ENCODE measurements at places on chromosomes 1 and 21.

DNA sequence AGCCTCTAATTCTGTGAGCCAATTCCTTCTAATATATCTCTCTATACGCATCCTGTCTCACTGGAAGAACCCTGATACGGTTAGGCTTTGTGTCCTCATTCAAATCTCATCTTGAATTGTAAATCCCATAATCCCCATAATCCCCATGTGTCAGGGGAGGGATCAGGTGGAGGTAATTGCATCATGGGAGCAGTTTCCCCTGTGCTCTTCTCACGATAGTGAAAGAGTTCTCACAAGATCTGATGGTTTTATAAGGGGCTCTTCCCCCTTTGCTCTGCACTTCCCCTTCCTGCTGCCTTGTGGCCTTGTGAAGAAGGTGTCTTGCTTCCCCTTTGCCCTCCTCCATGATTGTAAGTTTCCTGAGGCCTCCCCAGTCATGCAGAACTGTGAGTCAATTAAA, 116.1 kb downstream of the MRPS6 start:
- H3K4me1 ChIP-seq = no peaks in the 10 kb centered on the region
- no peaks in the 10 kb centered on the region for H3K36me3 ChIP-seq
- DNase-seq = no peak

DNA sequence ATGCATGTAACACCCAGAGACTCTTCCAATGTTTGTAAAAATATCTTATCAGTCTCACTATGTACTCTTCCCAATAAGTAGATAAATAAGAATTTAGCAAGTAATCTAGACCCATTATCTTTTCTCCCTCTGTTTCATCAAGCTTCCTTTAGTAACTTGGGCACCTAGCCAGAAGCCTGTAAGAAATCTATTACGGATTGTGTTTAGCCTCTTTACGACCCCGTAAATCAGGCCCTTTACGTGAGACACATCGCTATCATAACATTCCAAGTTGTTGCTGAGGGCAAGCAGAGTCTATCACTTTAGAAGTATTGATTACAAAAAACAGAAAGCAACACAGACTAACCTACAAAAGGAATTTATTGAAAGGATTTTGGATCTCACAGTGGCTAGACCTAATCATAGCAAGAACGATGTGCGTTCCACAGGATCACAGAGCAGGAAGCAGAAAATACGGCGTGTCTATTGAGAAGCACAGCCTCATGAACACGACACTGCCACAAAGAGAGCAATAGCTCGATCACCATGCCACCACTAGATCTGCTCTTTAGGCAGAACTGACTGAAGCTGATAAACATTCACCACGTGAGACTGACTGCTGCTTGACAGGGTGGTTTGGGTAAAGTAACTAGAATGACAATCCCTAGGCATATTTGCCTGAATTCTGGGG, 922.1 kb downstream of the AMY1C start:
- no peak overlapping the region for H3K27ac ChIP-seq
- H3K36me3 ChIP-seq = no peaks in the 10 kb centered on the region
- H3K4me1 ChIP-seq = no peaks in the 10 kb centered on the region
- H3K27me3 ChIP-seq = no peaks in the 10 kb centered on the region

DNA sequence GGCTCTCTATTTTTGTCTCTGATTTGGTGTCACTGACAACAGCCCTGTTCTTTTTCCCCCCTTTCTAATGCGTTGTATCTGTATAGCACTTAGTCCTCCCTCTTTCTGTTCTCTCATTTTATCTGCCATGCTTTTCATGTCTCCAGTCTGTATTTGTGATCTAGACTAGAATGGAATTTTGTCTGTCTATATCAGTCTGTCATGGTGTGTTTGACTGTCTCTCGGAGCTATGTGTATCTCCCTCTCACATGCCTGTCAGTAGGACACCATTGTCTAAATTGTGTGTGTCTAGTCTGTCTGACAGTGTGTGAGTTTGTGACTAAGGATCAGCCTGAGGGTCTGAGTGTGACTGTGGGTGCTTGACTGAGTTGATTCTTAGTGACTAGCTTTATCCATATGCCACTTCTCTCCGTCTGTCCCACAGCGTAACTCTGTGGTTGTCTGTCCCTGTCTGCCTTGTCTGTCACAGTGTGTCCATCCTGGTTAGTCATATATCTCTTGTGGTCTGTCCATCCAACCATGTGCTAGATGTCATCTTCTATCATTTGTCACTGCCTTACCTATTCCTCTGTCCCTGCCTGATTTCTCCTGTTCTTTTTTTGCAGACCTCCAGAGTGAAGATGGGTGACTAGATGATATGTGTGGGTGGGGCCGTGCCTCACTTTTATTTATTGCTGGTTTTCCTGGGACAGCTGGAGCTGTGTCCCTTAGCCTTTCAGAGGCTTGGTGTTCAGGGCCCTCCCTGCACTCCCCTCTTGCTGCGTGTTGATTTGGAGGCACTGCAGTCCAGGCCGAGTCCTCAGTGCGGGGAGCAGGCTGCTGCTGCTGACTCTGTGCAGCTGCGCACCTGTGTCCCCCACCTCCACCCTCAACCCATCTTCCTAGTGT, 1.4 kb upstream of the B4GALT2 start:
- 0 out of 2 replicates have a peak, but pooled peaks cover 3% of the 10 kb centered on the region for H3K36me3 ChIP-seq
- no peak for DNase-seq
- H3K27me3 ChIP-seq = no peaks in the 10 kb centered on the region
- no peak overlapping the region for H3K4me3 ChIP-seq
- peaks cover 36% of the 10 kb centered on the region for H3K4me1 ChIP-seq

DNA sequence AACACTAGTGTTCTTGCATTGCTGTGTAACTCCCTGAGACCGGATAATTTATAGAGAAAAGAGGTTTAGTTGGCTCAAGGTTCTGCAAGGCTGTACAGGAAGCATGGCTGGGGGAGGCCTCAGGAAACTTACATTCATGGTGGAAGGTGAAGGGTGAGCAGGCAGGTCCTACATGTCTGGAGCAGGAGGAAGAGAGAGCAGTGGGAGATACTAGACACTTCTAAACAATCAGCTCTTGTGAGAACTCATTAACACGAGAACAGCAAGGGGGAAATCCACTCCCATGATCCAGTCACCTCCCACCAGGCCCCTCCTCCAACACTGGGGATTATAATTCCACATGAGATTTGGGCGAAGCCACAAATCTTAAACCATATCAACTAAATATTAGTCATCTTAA, 30.1 kb downstream of the RNF2 start:
- no peaks in the 10 kb centered on the region for H3K4me1 ChIP-seq
- H3K4me3 ChIP-seq = no peak overlapping the region
- H3K27me3 ChIP-seq = no peaks in the 10 kb centered on the region
- no peak overlapping the region for H3K27ac ChIP-seq

DNA sequence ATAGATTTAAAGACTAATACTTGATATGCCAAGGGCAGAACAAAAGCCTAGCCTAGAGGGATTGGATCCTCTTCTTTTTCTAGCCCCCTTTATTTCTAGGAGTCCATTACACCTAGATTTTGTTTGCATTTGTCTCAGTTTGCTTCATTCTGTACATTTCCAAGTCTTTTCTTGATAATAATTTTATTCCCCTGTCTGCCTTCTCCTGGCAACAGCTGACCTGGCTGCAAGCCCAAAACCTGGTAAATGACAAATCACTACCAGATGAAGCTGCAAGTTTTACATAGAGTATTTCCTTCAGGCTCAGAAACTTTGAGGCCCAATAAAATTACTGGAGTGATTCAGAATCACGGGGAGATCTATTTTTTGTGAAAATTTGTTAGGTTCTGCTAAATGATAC, 36.5 kb upstream of the LHX8 start:
- peaks cover 3% of the 10 kb centered on the region for H3K4me1 ChIP-seq
- H3K27me3 ChIP-seq = no peaks in the 10 kb centered on the region
- H3K36me3 ChIP-seq = no peaks in the 10 kb centered on the region
- DNase-seq = no peak
- H3K27ac ChIP-seq = no peak overlapping the region
- no peak overlapping the region for H3K4me3 ChIP-seq

GRCh38 chr1:207088161-207088560, 499 bp upstream of the C4BPB start:
- H3K4me3 ChIP-seq = no peak overlapping the region
- no peak overlapping the region for H3K27ac ChIP-seq
- peaks cover 12% of the 10 kb centered on the region for H3K4me1 ChIP-seq
- H3K27me3 ChIP-seq = no peaks in the 10 kb centered on the region
- DNase-seq = no peak
- H3K36me3 ChIP-seq = no peaks in the 10 kb centered on the region

DNA sequence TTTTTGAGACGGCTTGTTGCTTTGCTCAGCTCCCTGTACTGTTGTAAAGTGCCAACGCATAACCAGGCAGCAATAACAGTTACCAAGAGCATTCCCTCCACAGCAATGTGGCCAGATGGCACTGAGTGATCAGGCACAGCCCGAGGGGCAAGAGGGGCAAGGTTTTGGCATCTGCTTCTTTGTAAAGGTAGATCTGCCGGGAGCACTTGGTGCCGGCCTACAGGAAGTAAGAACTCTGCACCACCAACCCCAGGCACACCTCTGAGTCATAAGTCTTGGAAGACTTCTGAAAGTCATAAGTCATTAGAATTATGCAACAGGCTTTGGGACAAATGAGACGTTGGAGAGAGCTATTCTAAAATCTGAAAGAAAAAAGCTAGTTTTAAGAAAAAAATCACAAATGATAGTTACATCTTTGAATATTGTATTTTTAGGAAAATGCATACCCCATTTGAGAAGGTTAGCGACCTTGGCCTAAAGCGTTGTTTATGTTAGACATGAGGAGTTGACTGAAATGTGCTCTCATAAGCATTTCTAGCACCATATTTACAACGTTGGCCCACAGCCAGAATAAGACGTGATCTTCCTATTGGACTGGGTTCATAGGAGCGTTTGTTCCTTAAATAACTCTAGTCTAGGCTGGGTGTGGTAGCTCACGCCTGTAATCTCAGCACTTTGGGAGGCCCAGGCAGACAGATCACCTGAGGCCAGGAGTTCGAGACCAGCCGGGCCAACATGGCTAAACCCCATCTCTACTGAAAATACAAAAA, 37.7 kb upstream of the MAP10 start:
- H3K4me3 ChIP-seq = no peak overlapping the region
- no peak overlapping the region for H3K27ac ChIP-seq
- no peaks in the 10 kb centered on the region for H3K27me3 ChIP-seq
- DNase-seq = no peak
- no peaks in the 10 kb centered on the region for H3K4me1 ChIP-seq

- DNase-seq = no peak
- H3K27ac ChIP-seq = no peak overlapping the region
- H3K4me3 ChIP-seq = no peak overlapping the region
- no peaks in the 10 kb centered on the region for H3K27me3 ChIP-seq
Measured at GRCh38 chr1:223036479-223036845, 106.6 kb downstream of the TLR5 start.

DNA sequence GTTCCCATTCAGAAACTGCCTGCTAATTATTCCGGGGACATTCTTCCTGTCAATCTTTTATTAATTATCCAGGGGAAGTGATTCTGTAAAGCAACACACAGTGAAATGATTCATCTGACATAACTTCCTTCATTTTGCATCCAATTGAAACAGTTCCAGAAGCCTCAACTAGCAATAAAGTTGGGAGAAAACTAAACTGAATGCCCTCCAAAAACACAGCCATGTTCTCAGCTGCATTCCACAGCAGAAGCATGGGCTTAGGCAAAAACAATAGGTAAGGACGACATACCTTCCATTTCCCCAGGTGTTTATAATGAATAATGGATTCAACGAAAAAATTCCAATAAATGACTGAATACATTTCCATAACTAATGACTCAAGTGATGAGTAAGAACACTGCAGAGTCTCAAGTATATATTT, 36.9 kb upstream of the TARBP1 start:
- H3K27me3 ChIP-seq = no peaks in the 10 kb centered on the region
- H3K27ac ChIP-seq = no peak overlapping the region
- no peak overlapping the region for H3K4me3 ChIP-seq
- DNase-seq = no peak

- no peak for DNase-seq
- H3K36me3 ChIP-seq = no peaks in the 10 kb centered on the region
- H3K4me3 ChIP-seq = no peak overlapping the region
- H3K27ac ChIP-seq = no peak overlapping the region
- peaks cover 24% of the 10 kb centered on the region for H3K4me1 ChIP-seq
Measured at GRCh38 chr1:154752273-154753030, 117.6 kb downstream of the KCNN3 start.

- no peak overlapping the region for H3K27ac ChIP-seq
- H3K27me3 ChIP-seq = no peaks in the 10 kb centered on the region
- H3K36me3 ChIP-seq = no peaks in the 10 kb centered on the region
- no peak for DNase-seq
- H3K4me1 ChIP-seq = no peaks in the 10 kb centered on the region
- H3K4me3 ChIP-seq = no peak overlapping the region
Measured at GRCh38 chr1:94318505-94319030, 81.2 kb upstream of the ARHGAP29 start.

GRCh38 chr1:97461782-97462181, 459.1 kb downstream of the DPYD start:
- peak overlapping the region; percentile 38 for H3K27ac ChIP-seq
- H3K4me1 ChIP-seq = peaks cover 7% of the 10 kb centered on the region
- no peak overlapping the region for H3K4me3 ChIP-seq

- no peak overlapping the region for H3K4me3 ChIP-seq
- H3K36me3 ChIP-seq = no peaks in the 10 kb centered on the region
- no peaks in the 10 kb centered on the region for H3K27me3 ChIP-seq
- no peak for DNase-seq
- no peak overlapping the region for H3K27ac ChIP-seq
Measured at GRCh38 chr1:158898722-158899121, 32.6 kb upstream of the PYHIN1 start.

DNA sequence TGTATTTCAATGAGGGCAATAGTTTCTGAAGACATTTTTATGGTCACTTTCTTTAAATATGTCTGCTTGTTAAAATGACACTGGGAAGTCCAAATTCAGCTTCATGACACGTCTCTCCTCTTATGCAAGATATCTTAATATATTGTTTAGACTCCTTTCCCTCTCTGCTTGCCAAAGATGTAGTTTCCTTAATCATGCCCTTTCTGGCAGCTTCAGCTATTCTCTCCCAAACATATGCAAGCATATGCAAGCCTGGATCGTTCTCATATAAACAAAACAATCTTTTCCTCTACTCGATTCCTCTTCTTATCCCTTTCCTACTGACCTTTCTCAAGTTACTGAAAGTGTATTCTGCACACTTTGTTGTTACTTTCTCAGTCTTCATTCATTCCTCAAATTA, 372.2 kb downstream of the PTBP2 start:
- H3K27ac ChIP-seq = no peak overlapping the region
- H3K27me3 ChIP-seq = no peaks in the 10 kb centered on the region
- H3K36me3 ChIP-seq = no peaks in the 10 kb centered on the region
- no peak overlapping the region for H3K4me3 ChIP-seq
- H3K4me1 ChIP-seq = 0 out of 2 replicates have a peak, but pooled peaks cover 3% of the 10 kb centered on the region
- DNase-seq = no peak

GRCh38 chr1:65372557-65372956, 47.9 kb upstream of the LEPR start:
- H3K27ac ChIP-seq = no peak overlapping the region
- H3K4me1 ChIP-seq = no peaks in the 10 kb centered on the region
- H3K4me3 ChIP-seq = no peak overlapping the region
- no peaks in the 10 kb centered on the region for H3K27me3 ChIP-seq

DNA sequence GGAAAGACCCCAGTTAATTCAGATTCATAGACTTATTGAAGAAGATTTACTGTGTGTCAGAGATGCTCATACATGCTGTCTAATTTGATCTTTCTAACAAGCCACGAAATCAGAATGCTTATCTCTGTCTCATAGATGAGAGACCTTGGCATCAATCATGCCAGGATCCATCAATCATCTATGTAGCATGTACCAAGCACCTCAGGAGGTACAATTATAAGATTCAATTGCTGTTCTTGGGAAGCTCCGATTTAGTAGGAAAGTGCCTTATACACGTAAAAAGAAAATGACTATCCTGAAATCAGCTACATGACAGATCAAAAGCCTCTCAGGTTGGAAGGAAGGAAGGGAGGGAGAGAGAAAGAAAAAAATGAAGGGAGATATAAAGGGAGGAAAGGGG, 18.5 kb upstream of the VTCN1 start:
- H3K4me1 ChIP-seq = no peaks in the 10 kb centered on the region
- H3K27me3 ChIP-seq = no peaks in the 10 kb centered on the region
- H3K4me3 ChIP-seq = no peak overlapping the region
- no peaks in the 10 kb centered on the region for H3K36me3 ChIP-seq
- H3K27ac ChIP-seq = no peak overlapping the region

Measured in MM.1S (cell line).